Stimulated activated CD8-positive, alpha-beta memory T cell treated with anti-CD3 and anti-CD28 coated beads, Interleukin-15, amount 100 ng/mL, for 4 hours (primary cell): ENCODE measurements at places on chromosomes 1 and 21.

DNA sequence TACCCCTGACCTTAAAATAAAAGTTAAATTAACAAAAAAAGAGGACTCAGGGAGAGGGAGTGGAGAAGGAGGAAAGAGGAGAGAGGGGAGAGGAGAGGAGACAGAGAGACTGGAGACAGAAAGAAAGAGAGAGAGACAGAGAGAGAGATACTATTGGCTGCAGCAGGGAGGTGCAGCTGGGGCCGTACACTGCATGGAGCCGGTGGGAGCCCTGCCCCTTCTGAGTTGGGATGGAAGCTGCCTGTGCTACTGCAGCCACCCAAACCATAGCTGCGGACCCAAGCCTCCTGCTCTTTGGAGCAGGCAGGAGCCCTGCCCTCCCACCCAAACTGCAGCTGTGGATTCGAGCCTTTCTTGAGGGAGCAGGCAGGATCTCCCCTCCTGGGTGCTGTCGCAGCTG, 32.7 kb upstream of the HP1BP3 start:
- no peak for DNase-seq

GRCh38 chr1:216785737-216786136, 62.5 kb upstream of the ESRRG start:
- DNase-seq, result no peak

- DNase-seq, result no peak
Observed at GRCh38 chr1:172144445-172145061, 275.9 kb upstream of the C1orf105 start.

DNA sequence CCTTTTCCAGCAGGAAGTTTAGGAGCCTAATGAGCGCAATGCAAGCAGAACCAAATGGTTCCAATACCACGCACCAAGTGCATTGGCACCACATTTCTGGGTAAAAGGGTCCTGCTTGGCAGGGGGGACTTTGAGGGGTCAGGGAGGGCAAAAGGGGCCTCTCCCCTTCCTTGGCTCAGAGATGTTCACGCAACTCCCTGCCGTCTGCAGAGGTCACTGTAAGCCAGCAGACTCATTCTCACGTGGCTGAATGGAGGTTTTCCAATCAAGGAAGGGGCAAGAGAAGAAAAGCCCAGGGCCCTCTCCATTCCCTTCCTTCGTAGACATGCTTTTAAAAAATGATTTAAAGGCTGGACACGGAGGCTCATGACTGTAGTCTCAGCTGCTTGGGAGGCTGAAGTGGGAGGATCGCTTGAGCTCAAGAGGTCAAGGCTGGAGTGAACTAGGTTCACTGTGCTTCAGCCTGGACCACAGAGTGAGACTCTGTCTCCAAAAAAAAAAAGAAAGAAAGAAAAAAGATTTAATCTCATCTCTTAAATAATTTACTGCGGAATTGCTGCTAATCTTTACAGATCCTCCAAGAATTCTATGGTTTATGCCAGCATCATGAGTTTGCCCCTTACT, 80.3 kb downstream of the RUNX3 start:
- DNase-seq, result no peak
